ENCODE measurements at places on chromosomes 4 and X.

DNA sequence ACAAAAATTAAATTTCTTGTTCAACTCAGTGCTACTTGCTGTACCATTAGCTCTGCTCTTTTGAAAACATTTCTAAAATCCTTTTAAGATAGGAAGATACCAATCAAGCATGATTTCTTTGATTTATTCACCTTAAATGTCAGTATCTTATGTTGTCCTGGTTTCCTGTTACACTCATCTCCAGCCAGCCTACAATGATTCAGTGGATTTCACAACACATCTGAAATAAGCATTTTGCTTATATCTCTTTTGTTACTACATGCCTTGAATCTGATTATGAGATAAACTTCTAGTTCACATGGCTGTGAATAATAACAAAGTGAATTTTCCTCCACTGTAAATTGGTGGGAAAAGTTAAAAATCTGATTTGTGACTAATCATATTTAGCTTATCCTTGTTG, 112.5 kb upstream of the BMP3 start:
- DNase-seq, result no peak

GRCh38 chr4:22744478-22745062, 51.8 kb downstream of the GBA3 start:
- no peak for DNase-seq

- DNase-seq, result peak; percentile 56
These were observed 12.1 kb upstream of the TLR8 start for GRCh38 chrX:12894074-12895030.

DNA sequence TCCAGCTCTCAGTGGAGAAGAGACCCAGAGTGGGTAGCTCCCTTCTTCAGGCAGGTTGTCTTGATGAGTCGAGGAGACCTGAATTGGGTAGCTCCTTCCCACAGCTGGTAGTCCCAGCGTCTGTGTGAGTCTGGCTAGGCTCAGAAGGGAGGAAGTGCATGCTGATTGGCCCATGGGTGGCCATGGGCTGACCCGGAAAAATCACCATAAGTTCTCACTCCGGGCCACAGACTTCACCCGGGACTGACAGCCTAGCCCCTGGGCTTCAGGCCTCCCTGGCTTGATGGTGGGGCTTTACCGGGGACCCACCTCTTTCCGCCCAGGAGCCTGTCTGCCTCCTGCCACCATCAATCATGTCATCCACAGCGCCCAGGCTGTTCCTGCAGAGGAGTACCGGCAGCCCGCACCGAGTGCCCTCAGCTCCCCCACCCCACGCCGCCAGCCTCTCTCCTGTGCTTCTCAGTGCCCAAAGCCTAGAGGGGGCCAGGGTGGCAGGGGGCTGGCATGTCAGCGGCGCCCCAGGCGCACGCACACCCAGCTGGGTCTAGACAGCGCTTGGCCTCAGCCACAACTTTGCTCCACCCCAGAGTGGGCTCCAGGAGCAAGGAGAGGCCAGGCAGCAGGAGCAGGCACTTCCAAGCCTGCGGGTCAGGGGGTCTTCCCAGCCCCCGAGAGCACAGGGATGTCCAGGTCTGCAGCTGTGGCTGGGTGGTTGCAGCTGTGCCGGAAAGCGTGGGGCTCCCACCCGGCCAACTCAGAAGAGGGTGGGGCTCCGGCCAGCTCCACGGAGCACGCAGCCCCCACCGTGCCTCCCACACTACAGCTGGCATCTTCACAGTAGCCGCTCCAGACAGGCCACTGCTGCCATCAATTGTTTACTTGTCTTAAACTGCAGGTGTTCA, 16.1 kb upstream of the SAT1 start:
- DNase-seq, result no peak

- DNase-seq, result no peak
These were observed 5.5 kb downstream of the CAMK2D start for GRCh38 chr4:113756005-113756410.

DNA sequence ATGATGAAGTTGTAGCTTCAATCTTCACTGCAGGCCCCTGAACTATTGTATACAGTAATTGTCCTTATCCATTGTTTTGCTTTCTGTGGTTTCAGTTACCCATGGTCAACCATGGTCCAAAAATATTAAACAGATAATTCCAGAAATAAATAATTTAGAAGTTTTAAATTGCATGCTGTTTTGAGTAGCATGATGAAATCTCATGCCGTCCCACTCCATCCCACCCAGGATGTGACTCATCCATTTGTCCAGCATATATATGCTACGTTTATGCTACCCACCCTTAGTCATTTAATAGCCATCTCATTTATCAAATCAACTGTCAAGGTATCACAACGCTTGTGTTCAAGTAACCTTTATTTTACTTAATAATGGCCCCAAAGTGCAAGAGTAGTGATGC, 34.5 kb downstream of the IQCM start:
- no peak for DNase-seq

DNA sequence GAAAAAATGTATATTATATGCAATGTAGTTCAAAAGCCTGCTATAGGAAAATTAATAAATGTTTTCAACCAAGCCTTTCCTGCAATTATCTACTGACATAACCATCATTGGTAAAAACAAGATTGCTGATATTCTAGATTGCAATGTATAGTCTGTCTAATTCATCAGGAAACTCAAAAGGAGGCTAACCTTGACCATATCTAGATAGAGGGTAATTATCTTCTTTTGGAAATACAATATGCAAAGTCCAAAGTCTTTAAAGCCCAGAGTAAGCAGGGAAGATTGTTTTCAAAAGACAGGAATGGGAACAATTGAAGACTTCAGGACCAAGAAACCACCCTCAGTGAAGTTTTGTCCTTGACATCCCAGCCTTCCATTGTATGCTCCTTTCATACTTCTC, 123.1 kb upstream of the GLRA2 start:
- DNase-seq, result no peak

DNA sequence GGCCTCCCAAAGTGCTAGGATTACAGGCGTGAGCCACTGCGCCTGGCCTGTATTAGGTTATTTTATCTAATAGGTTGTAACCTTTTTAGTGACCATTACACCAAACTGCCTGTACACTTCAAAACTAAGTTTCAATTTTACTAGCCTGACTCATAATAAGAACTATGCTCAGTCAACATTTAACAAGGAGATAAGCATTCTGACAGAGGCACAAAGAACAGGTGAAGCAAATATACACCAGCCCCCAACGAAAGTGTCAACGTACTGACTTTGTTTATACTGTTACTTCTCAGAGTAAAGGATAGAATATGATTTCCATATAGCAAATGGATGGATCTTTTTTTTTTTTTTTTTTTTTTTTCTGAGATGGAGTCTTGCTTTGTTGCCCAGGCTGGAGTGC, 62.8 kb downstream of the SHISA3 start:
- DNase-seq, result no peak

Data from germinal center (tissue), 1 donor.